NCI-H526 treated with DMSO at 0.1 percent for 48 hours (cell line): ENCODE measurements at places on chromosomes 5 and 9.

- DNase-seq, result no peak
Measured at GRCh38 chr5:120509053-120509452, 45.0 kb downstream of the PRR16 start.

GRCh38 chr5:135221187-135221473, 177.9 kb downstream of the MACROH2A1 start:
- no peak for DNase-seq

GRCh38 chr5:111119856-111120255, 27.7 kb downstream of the WDR36 start:
- DNase-seq, result no peak

DNA sequence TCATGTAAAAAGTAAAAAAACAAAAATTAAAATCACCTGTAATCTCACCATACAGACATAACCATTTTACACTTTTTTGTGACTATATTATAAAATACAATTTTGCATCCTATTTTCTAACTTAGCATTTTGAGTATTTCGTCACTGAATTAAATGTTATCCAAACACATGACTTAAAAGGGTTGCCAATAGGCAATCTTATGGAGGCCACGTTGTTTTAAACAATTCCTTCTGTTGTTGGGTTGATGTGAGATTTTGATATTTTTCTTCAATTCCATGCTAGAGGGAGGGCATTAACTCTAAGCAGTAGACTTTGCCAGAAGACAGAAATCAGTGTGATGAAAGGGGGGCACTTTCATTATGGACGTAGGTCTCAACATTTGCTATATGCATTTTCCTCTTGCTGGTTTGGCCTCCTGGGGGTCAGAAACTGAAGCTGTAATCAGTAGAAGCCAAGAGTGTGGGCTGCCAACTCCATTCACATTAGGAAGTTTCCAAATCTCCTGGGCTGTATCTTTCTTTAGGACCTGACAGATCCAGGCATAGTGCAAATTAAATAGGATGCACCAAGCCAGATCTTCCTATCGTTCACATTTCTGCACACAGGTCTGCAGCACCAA, 614.2 kb upstream of the CLINT1 start:
- DNase-seq, result no peak

DNA sequence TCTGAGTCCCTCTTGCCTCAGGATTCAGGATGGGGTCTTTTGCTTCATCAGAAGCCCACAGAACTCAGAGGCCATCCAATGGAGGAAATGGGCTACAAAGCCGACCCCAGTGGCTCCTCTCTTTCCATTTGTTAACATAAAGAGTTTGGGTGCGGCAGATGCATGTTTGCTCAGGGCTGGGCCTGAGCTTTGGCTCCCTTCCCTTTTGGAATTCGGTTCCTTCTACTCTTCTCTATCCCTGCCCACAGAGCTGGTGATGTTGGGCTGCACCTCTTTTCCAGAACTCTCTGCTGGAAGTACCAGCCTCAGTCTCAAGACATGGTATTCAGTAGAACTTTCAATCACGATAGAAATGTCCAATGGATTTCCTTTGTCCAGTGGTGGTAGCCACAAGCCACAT, 66.9 kb upstream of the AGXT2 start:
- DNase-seq, result no peak

- no peak for DNase-seq
Measured at GRCh38 chr5:80763211-80763610, 108.4 kb upstream of the DHFR start.

DNA sequence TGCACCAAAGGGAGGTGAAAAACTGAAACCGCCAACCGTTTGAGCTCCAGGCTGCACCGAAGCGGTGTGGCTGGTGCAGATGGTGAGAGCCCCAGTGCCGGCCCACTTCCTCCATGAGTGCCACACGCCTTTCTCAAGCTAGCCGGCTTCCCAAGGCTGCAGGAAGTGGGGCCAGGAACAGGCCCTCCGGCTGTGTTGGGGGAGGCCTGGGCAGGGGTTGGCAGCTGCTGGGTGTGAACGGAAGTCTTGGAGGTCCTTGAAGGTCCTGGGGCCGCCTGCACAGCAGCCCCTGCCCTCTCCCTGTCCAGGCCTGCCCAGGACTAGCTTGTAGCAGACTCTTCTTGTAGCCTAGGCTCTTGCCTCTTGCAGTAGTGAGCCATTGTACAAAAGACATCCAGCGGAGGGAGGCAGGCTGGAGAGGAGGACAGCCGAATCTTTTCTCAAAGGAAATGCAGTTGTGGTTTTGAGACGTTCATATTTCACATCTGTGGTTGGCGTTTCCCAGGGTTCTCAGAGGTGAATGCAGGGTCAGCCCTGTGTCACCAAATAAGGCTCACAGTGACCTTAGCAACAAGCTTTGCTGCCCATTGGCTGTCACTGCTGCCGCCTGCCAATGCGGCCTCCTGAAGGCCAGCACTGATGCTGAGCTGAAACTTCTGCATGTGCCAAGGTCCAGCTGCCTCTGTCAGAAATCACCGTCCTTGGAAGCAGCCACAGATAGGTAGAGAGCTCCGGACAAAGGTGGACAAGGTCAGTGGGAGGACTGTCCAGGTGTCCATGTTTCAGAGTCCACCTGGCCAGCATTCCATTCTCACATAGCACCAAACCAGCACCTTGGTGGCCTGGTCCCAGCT, 23.9 kb downstream of the IRF1 start:
- DNase-seq, result no peak

GRCh38 chr5:107040907-107041306, 629.8 kb downstream of the EFNA5 start:
- no peak for DNase-seq

DNA sequence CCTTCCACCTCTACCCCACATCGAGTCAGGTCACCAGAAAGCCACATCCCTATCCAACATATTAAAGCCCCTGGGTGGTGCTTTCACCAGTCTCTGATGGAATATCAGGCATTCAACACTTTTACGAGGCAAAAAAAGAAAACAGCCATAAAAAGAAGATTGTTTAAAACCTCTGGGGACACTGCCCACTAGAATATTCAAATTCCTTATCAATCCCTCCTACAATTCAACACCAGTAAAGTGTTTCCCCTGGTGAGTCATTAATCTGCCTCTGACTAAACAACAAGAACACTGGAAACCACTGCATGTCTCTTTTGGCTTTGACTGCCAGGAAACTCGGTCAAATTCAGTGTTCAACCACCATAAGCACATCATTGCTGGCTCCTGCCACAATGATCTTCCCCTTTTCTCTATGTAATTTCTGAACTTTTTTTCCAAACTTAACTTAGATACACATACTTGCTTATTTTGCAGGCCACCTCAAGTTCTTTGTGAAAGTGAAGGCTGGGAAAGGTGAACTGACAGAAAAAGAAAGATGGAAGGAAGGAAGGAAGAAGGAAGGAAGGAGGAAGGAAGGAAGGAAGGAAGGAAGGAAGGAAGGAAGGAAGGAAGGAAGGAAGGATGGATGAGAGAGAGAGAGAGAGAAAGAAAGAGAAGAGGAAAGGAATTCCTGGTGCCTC, 105.3 kb downstream of the PAX5 start:
- DNase-seq, result peak; percentile 55

- peak; percentile 20 for DNase-seq
Measured at GRCh38 chr5:134874831-134875655, 872 bp downstream of the TXNDC15 start.

DNA sequence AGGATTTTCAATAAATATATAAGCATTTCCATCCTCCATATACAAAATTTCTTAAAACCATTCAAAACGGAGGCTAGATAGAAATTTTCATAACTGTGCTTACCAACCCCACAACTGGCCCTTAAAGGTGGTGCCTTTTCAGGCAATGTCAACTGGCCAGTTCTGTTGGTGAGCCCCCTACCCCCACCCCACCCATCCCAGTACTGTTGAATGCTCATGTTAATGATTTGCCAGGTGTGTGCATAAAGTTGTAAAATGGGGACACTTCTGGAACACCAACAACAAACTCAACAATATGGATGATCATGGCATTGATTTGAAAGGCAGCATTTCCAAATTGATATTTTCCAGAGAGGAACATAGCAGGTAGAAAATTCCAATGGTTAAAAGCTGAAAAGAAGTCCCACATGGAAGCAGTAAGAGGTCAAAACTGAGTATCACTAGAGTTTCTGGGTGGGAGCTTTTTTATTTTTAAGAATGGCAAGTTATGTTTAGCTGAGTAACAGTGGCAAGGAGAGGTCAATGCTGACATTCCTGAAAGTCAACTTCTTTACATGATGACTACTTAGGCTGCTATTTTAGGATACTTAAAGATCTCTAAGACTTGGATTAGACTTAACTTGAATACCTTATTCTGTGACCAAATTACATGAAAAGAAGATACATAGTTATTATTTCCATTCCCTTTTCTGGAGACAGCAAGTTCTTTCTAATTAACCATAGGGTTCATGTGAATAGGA, 2.7 kb downstream of the LEAP2 start:
- no peak for DNase-seq

GRCh38 chr5:3325201-3325971, 270.2 kb upstream of the IRX1 start:
- DNase-seq, result no peak

DNA sequence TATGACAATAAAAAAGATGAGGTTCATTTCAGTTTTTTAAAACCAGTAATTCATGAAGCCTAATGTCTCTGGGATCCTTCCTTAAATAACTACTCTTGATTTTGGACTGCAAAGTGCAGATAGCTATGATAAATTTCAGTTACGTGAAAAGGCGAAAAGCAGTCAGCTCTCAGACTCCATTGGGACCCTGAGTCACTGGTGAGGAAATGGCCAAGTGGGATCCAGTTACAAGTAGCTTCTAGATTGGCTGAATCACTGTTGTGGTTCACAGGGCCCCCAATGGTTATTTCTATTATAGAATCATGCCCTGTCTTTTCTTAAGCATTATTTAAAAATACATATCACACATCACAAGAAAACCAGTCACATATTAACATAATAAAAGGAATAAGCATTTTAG, 31.1 kb upstream of the PPP3R2 start:
- DNase-seq, result no peak

GRCh38 chr9:21813575-21814473, 11.4 kb downstream of the MTAP start:
- peak; percentile 80 for DNase-seq

GRCh38 chr5:180595381-180596114, 4.2 kb upstream of the SCGB3A1 start:
- DNase-seq, result no peak

GRCh38 chr5:58993461-58993860, 410.6 kb downstream of the RAB3C start:
- DNase-seq, result no peak

DNA sequence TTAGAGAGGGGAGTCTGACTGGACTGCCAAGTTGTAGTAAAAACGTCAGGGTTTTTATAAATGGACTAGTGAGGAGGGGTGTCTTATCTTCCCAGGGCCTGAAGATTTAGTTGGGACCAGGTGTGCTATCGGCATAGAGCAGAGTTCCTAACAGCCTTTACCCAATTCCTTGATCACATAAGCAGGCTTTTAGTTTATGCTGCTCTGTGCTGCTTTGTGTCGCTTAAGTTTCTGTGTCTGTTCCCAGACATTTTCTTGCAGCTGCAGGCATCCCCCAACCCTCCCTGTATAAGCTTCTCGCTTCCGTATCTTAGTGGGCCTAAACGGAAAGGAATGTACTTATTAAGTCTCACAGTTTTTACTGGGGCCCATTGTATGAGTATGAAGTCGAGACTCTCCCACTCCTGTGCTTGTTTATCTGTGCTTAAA, 2.6 kb upstream of the SMC5 start:
- DNase-seq, result no peak

GRCh38 chr9:134240361-134240760, 76.0 kb upstream of the RNU6ATAC start:
- DNase-seq, result no peak

GRCh38 chr5:172713113-172713808, 57.7 kb downstream of the DUSP1 start:
- no peak for DNase-seq

DNA sequence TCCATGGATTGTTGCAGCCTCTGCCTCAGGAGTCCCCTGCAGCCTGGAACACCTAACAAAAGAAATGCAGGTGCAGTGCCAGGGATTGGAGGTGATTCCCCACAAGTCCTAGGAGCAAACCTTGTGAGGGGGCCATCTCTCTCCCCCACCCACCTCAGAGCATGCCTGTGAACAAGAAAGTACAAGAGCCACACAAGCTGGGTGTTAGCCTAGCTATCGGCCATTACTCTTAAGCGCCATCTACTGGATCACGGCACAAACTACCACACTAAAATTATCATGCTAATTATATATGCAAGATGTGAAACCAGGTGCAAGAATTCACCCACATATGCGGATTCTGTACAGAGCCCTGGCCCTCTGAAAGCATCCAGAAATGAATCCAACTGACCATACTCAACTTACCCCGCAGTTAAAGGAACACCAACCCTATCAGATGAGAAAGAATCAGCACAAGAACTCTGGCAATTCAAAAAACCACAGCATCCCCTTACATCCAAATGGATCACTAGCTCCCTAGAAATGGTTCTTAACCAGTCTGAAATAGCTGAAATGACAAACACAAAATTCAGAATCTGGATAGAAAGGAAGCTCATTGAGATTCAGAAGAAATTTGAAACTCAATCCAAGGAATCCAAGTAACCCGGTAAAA, 16.5 kb upstream of the PRSS3 start:
- peak; percentile 68 for DNase-seq

DNA sequence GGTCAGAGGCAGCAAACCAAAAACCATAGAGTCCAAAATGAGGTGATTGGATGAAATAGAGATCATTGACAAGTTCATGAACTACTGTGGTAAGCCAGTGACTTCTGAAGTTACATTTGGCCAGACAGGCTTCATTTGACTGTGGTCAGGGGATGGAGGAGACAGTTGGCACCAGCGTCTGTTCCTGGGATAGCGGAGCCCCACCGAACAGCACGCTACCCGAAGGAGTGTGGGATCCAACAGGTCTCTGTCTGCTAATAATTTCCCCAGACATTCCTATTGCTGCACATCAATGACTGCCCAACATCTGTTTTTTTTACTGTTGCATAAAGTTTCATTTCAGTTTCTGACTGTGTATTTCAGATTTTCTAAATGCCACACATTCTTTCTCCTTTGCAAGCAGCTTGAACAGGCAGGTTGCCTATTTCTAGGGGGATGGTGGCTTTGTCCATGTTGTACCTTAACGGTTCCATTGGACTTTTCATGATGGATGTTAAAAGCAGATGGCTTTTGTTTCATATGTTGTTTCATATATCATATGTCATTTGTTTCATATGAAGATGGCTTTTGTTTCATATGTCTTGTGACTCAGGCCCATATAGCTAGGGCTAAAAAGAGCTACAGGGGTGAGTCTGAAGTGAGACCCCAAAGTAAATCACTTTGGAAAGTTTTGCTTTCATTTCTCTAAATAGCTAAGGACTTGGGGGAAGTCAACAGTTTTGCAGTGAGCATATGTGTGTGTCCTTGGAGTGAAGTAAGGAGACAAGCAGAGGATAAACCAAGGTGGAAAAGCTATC, 180.8 kb downstream of the GOLPH3 start:
- no peak for DNase-seq

GRCh38 chr5:62690421-62690820, 111.8 kb downstream of the LRRC70 start:
- no peak for DNase-seq

- DNase-seq, result no peak
Measured at GRCh38 chr5:15594977-15595568, 95.1 kb downstream of the FBXL7 start.
